ENCODE measurements at places on chromosomes 3 and 15.

- no peak overlapping the region for H3K4me3 ChIP-seq
- peaks cover 92% of the 10 kb centered on the region for H3K36me3 ChIP-seq
- DNase-seq: no peak
- H3K27ac ChIP-seq: no peak overlapping the region
- no peaks in the 10 kb centered on the region for H3K27me3 ChIP-seq
These were observed 69.0 kb downstream of the CHD2 start for GRCh38 chr15:92968926-92969651.

GRCh38 chr3:12829886-12830784 is 11.2 kb downstream of the RPL32 start:
- H3K36me3 ChIP-seq: peaks cover 38% of the 10 kb centered on the region
- no peaks in the 10 kb centered on the region for H3K27me3 ChIP-seq

DNA sequence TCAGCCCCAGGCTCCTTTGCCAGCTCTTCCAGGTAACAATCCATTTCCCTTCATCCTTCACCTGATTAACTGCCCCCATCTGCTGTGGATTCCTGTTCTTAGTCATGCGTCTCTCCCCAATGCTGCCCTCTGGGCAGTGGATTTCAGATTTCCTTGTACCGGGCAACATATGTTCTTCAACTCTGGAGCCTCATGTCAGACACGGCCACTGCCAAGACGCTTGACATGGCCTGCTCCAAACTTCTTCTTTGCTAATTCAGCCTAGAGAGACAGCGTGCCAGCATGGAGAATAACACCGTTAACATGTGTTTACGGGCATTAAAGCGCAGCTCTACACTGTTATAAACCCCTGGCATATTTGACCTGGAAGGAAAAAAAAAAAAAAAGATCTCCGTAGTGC is 1035.1 kb upstream of the NR2F2 start:
- H3K4me1 ChIP-seq: peaks cover 41% of the 10 kb centered on the region
- peak overlapping the region; percentile 55 for H3K27ac ChIP-seq
- peak overlapping the region; percentile 40 for H3K4me3 ChIP-seq
- no peaks in the 10 kb centered on the region for H3K27me3 ChIP-seq
- no peaks in the 10 kb centered on the region for H3K36me3 ChIP-seq

DNA sequence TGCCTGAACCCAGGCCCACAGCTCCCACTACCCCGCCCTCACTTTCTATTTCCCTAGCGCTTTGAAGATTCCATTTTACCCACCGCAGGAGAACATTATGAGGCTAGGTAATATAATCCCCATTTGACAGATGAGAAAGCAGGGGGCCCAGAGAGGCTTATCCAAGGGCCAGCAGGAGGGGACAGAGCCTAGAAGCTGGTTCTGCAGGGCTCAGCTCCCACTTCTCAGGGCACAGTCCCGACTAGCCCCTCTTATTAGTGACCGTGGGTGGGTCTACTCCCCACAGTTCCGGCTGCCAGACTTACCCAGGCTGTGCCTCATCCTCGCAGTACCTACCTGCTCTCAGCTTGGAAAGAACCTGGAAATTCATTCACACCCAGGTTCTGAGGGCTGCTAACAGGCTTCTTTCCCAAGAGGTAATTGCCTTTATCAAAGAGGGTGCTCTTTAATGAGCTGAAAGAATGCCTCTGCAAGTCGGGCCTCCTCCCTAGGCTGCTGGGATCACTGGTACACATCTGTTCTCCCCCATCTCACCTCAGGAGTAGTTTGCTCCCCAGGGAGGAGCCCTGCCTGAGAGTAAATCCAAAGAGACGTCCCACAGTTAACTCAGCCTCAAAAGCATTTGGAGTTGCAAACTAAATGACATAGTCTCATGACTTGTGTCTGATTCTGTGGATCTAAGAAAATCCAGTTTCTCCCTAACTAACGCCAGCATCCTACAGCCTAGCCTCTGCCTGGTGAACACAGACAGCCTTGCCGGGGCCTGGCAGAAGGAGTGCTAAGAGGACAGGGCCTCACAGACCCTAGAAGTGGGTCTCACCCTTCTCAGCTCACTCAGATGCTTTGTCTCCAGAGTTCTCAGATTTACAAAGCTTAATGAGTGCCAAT is 125.0 kb downstream of the CHSY1 start:
- no peaks in the 10 kb centered on the region for H3K27me3 ChIP-seq
- peak overlapping the region; percentile 27 for H3K4me3 ChIP-seq
- H3K27ac ChIP-seq: peak overlapping the region; percentile 74
- H3K36me3 ChIP-seq: no peaks in the 10 kb centered on the region

DNA sequence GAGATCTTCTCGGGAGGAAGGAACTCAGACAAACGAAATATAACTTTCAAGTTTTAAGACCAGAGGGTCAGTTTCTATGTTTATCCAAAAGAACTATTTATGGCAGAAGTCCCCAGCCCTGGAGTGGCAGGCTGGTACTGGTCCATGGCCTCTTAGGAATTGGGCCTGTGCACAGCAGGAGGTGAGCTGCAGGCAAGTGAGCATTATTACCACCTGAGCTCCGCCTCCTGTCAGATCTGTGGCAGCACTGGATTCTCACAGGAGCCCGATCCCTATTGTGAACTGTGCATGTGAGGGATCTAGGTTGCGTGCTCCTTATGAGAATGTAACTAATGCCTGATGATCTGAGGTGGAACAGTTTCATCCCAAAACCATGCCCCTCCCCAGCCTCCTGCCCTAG is 14.3 kb upstream of the HPS3 start:
- no peak overlapping the region for H3K27ac ChIP-seq
- no peaks in the 10 kb centered on the region for H3K4me1 ChIP-seq
- no peaks in the 10 kb centered on the region for H3K36me3 ChIP-seq
- no peak overlapping the region for H3K4me3 ChIP-seq
- no peak for DNase-seq

DNA sequence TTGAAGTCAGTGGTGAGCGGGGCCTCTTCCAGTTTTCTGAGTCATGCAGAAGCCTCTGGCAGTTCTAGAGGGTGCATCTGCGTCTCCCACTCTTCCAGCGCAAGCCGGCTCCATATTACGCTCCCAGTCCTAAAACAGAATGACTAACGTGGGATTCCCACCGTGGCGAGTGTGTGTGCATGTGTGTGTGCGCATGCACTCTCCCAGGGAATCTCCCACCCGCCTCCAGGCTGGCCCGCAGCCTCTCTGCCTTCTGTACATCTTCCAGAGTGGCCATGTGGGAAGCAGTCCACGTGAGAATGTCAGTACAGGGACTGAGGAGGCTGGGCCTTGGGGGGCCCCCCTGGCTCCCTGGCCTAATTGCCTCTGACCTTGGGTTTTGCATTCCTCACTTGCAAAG is 87.7 kb downstream of the LSM3 start:
- peaks cover 19% of the 10 kb centered on the region for H3K4me1 ChIP-seq
- no peak overlapping the region for H3K27ac ChIP-seq
- no peaks in the 10 kb centered on the region for H3K27me3 ChIP-seq
- no peak overlapping the region for H3K4me3 ChIP-seq

DNA sequence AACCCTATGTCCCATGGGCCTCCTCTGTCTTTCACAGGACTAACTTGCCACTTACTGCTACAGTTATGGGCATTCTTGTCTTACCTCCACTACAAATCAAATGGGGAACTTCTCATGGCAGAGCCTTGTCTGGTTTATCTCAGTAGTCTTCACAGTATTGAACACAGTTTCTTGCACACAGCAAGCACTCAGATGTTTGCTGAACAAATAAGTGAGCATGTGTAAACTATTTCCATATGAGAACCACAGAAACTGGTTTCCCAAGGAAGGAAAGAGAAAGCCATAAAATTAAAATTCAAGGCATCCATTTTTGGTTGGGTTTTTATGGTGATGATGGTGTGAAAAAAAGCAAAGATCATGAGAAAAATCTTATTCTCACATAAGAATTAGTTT is 189.2 kb downstream of the MEX3B start:
- peaks cover 28% of the 10 kb centered on the region for H3K4me1 ChIP-seq
- no peaks in the 10 kb centered on the region for H3K27me3 ChIP-seq
- H3K27ac ChIP-seq: no peak overlapping the region
- H3K4me3 ChIP-seq: no peak overlapping the region

- no peak for DNase-seq
- H3K27ac ChIP-seq: no peak overlapping the region
- H3K4me1 ChIP-seq: no peaks in the 10 kb centered on the region
- no peaks in the 10 kb centered on the region for H3K36me3 ChIP-seq
These were observed 102.7 kb downstream of the OSBPL10 start for GRCh38 chr3:31878231-31878838.

DNA sequence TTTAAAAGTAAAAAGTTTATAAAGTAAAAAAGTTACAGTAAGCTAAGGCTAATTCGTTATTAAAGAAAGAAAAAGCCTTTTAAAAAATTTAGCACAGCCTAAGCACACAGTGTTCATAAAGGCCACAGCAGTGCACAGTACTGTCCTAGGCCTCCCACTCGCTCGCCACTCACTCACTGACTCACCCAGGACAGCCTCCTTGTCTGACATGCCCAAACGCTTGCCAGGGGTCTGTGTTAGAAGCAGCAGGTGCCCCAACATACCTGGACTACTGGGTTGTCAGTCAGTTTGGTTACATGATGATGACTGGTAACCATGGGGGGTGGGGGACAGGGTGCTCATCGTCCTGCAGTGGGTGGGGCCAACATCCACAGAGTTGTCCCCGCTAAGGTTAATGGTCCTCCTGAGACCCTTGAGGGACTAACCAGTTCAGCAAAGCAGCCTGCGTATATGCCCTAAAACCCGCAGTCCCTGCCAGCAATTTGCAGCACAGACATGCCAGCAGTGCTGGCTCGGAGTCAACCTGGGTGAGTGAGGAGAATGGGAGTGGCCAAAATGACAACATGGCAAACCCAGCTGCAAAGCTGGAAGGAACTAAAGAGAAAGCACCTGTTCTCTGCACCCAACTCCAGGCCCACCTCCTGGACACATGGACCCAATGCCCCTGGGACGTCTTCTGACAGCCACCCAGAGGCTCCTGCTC is 49.2 kb downstream of the CYFIP1 start:
- no peak for DNase-seq
- no peaks in the 10 kb centered on the region for H3K27me3 ChIP-seq
- no peaks in the 10 kb centered on the region for H3K4me1 ChIP-seq
- no peak overlapping the region for H3K27ac ChIP-seq

DNA sequence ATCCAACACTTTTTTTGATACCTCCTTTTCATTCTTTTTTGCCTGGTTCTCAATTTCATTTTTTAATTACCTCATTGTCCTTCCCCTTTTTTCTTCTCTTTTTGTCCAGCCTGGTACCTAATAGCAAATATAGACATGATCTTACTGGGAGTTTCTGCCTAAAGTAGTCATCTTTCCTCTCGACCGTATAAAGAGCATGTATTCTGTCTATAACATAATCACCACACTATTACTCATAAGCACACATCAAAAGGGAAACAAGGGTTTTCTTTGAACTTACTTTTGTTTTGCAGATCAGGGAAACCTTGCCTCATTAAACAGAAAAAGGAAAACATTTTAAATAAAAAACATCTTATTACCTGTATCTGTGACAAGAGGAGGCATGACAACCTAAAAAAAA is 33.0 kb downstream of the FAM98B start:
- H3K4me3 ChIP-seq: no peak overlapping the region
- peaks cover 34% of the 10 kb centered on the region for H3K36me3 ChIP-seq
- H3K27me3 ChIP-seq: no peaks in the 10 kb centered on the region
- H3K4me1 ChIP-seq: no peaks in the 10 kb centered on the region

- H3K27ac ChIP-seq: no peak overlapping the region
- no peak for DNase-seq
- no peaks in the 10 kb centered on the region for H3K27me3 ChIP-seq
- no peak overlapping the region for H3K4me3 ChIP-seq
These were observed 22.5 kb downstream of the UPK1B start for GRCh38 chr3:119195911-119196310.

DNA sequence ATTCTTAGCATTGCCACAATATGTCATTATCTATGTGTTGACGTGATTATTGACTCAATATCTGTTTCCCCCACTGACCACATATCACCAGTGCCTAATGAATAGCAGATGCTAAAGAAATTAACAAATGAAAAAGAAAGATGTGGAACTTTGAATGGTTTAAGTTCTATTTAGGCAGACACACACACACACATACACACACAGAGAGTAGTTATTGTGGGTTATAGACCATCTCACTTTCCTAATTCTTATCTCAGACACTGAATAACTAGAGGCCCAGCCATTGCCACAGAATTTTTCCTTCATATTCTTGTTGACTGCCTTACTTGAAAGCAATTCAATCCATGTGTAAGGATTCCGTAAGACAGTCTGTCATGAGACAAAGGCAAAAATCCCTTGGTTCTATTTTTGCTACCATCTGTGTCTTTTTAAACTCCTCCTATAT is 61.9 kb upstream of the PHLDB2 start:
- H3K4me1 ChIP-seq: peaks cover 19% of the 10 kb centered on the region
- no peak overlapping the region for H3K27ac ChIP-seq
- no peak for DNase-seq
- no peaks in the 10 kb centered on the region for H3K27me3 ChIP-seq
- H3K36me3 ChIP-seq: no peaks in the 10 kb centered on the region
- H3K4me3 ChIP-seq: no peak overlapping the region

- H3K4me3 ChIP-seq: no peak overlapping the region
- H3K27ac ChIP-seq: no peak overlapping the region
- H3K4me1 ChIP-seq: no peaks in the 10 kb centered on the region
- H3K36me3 ChIP-seq: peaks cover 5% of the 10 kb centered on the region
- H3K27me3 ChIP-seq: no peaks in the 10 kb centered on the region
These were observed 9.5 kb downstream of the SEC22C start for GRCh38 chr3:42572278-42572677.

DNA sequence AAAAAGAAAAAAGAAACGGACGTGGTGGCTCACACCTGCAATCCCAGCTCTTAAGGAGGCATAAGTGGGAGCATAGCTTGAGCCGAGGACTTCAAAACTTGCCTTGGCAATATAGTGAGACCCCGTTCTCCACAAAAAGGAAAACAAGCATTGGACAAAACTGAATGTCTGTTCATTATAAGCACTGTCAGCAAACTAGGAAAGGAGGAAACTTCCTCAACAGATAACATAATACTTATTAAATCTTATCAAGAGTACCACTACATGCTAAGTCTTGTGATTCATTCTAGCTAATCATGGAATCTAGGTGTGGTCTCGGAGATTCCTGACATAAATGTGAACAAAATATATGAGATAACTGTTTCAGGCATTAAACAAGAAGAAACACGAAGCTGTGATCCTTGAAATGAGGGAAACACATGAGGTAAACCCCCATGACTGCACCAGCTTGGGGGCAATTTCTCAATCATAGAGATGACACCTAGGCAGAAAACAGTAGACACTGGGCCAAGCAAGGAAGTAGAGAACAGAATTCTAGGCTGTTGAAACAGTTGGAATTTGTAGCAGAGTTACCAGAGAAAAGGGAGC is 33.3 kb downstream of the TRPM7 start:
- no peaks in the 10 kb centered on the region for H3K27me3 ChIP-seq
- DNase-seq: no peak
- peaks cover 31% of the 10 kb centered on the region for H3K36me3 ChIP-seq
- H3K4me1 ChIP-seq: no peaks in the 10 kb centered on the region
- H3K27ac ChIP-seq: no peak overlapping the region
